Stimulated activated CD8-positive, alpha-beta memory T cell treated with anti-CD3 and anti-CD28 coated beads, Interleukin-4, amount 100 ng/mL, for 4 hours (primary cell): ENCODE measurements at places on chromosomes 4 and X.

DNA sequence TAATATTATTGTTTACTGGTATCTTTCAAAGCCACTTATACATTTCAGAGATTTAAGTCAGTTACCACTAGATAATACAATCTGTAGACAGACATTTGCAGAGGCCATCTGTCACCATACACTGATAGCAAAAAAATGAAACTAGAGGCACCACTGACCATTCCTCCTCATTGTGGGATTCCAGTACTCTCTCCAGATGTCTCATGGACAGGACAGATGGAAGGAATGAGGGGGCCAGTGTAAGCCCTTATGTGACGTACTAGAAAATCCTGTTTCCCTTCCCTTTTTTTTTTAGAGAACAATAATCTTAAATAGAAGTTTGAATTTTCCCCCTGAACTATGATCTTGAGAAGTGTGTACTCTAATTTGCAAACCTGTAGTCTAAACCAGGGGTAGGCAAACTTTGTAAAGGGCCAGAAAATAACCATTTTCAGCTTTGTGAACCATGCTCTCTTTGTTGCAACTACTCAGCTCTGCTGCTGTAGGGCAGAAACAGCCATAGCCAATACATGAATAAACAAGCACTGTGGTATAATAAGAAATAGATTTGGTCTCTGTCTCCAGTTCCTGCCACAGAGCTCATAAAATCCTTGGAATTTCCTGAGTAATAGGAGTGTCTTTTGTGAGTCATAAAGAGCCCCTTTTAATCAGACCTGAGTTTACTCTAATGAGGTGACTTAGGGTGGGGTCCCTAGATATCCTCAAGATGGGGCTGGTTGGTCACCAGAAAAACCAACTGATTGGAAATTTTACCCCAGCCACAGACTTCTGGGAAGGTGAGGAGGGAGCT, 90.4 kb downstream of the MOSPD2 start:
- DNase-seq: no peak

DNA sequence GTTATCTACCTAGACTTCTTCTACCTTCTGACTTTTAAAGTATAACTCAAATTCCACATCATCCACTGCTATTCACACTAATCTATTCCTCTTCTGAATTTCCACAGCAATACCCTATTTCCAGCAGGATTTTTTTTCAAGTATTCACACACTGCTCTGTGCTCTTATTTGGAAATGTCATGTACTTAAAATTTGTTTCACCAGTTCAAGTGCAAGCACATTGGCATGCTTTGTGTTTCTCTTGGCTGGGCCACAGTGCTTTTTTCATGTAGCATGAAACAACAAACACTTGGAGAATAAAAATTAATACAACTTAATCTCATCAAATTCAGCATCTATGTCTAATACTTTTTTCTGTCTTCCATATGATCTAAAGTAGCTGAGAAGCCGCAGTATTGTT, 161.8 kb upstream of the PCDH18 start:
- DNase-seq: no peak

GRCh38 chrX:47384502-47384901, 14.1 kb downstream of the ZNF157 start:
- peak; percentile 40 for DNase-seq

DNA sequence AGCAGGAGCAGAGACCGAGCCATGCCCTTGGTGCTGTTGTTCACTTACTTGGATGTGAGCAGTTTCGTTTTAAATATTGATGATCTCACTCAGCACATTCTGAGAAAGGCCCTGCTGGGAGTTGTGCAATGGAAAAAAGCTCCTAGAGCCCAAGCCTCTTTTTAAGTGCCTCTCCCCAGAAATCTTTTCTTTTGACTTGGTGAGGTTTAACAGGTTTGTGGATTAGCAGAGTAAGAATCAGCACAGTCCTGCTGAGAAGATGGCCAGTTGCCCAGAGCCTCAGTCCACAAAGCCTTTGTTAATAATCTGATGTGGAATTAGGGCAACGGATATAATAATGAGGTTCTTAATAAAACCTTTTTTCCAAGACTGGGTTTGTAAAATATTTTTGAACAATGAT, 157.5 kb upstream of the ATP6AP2 start:
- DNase-seq: no peak

DNA sequence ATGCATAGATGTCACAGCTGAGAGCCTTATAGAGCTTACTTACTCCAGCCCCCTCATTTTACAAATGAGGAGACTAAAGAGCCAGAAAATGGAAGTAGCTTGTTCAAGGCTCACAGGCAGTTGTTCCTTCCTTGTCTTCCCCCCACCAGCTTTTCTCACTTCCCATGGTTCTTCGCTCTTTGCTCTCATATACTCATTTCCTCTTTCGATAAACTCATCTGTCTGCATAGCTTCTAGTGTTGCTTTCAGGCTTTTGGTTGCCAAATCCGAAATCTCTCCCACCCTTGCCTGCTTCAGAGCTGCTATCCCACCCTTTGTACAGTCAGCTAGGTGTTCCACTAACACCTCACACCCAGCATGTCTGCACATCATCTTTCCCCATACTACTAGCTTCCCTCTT, 25.0 kb upstream of the GJB1 start:
- DNase-seq: no peak
